ENCODE measurements at places on chromosomes 1 and 21.
A peak's percentile ranks its signal among the peaks of the same experiment; 100 is the strongest.

- no peak for DNase-seq
Observed at GRCh38 chr1:202131956-202132821, 9.5 kb downstream of the GPR37L1 start.

- DNase-seq, result no peak
Observed at GRCh38 chr21:35359076-35359475, 310.0 kb upstream of the RUNX1 start.

GRCh38 chr1:31095298-31095981 is 29.9 kb upstream of the PUM1 start:
- no peak for DNase-seq

GRCh38 chr1:107574044-107574443 is 390.9 kb downstream of the VAV3 start:
- DNase-seq, result no peak

GRCh38 chr1:168617974-168618750 is 41.8 kb downstream of the XCL1 start:
- DNase-seq, result no peak

- DNase-seq, result no peak
Observed at GRCh38 chr1:228809621-228810394, 74.5 kb downstream of the RHOU start.

DNA sequence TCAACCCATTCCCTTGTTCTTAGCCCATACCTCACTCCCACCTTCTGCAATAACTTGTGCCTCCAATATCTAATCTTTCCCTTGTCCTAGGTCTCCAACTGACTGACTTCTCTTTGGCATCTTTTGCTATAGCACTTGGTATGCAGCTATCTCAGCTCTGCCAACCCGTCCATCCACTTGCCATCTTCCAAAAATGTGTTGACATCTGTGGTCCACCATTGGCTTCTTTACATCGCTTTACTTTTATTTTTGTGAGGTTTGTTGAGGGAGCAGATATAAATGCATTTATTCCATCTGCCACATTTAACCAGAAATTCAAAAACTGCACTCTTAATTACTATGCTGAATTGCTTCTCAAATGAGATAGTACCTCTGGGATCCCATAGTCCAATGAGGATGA is 24.9 kb upstream of the PSMB2 start:
- no peak for DNase-seq

- DNase-seq, result no peak
Observed at GRCh38 chr1:165759095-165759494, 9.6 kb downstream of the TMCO1 start.

GRCh38 chr1:26530895-26531598 is 1.5 kb downstream of the RPS6KA1 start:
- peak; percentile 85 for DNase-seq

DNA sequence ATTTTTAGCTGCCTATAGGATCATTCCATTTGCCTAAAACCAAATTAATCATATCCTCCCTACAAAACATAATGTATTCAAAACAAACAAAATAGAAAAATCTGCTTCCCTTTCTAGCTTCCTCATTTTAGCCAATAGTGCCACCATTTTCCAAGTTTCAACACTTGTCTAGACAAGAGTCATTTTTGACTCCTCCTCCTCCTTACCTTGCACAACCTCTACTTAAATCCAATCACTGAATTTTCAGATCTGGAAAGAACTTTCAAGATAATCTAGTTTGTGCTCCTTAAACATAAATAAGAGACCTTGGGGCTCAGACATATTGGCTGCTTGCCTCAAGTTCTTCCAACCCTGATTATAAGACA is 7.4 kb downstream of the STX6 start:
- no peak for DNase-seq

All from NCI-H2081 (cell line).